ENCODE measurements at places on chromosomes 12 and 14.

DNA sequence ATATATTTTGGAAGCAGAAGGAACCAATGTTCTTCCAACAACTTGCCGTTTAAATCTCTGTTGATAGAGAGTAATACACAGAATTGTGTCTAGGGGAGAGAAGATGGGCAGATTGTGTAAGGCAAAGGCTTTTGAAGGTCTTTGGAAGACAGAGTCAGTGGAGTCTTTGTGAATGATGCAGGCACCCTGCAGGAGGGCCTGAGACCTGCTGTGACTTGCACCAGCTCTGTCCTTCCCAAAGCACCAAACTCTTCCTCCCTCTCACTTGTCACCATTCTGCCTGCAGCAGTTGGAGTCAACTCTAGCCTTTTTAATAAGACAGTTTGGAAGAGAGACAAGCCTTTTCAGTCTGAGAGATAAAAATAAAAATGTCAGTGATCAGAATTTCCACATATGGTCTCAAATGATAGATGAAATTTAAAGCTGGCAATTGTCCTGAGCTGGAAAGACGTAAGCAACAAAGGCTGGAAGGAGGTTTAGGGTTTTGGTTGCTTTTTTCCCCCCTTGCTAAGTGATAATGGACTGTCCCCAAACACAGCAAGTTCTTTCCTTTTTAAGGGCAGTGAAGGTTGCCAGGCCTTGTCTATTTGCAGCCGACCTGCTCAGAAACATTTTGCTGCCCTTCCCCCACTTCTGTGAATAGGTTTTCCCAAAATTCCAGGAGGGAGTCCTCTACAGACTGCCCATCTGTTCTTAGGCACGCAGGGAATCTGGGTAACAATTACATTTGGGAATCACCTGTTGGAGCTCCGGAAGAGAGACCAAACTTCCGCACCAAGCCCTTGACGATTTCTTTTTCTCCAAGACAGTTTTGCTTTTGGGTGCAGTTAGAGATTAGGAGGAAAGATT, 103.0 kb upstream of the NTF3 start:
- DNase-seq, result no peak

GRCh38 chr12:48351022-48351708, 446 bp upstream of the ZNF641 start:
- no peak for DNase-seq

DNA sequence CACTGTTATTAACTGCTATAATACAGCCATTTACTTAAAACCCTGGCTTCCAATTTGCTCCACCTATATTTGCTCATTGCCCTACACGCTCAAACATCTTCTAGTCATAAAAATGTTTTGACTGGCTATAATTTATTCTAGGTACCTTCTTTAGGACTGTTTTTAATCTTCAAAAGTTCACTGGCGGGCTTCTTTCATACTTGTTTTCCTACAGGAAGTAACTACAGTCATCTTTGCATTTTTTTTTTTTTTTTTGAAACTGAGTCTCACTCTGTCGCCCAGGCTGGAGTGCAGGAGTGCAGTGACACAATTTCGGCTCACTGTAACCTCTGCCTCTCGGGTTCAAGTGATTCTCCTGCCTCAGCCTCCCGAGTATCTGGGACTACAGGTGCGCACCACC, 32.5 kb downstream of the MPHOSPH9 start:
- no peak for DNase-seq

DNA sequence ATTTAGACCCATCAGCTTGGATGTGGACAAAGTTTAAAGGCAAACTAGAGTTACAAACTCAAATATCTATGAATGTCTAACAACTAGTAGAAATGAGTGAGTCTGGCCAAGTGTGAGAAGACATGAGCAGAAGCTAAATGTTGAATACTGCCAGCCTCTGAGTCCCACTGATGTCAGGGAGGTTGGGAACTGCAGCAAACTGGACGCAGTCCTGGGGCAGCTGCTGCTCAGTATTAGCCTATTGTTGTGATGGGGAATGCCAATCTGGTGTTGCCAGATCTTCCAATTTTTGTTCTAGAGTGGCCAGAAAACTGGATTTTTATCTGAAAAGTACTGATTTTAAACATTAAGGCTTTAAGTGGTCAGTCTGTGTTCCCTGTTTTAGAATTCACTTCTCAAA, 770.4 kb upstream of the STXBP6 start:
- DNase-seq, result no peak

DNA sequence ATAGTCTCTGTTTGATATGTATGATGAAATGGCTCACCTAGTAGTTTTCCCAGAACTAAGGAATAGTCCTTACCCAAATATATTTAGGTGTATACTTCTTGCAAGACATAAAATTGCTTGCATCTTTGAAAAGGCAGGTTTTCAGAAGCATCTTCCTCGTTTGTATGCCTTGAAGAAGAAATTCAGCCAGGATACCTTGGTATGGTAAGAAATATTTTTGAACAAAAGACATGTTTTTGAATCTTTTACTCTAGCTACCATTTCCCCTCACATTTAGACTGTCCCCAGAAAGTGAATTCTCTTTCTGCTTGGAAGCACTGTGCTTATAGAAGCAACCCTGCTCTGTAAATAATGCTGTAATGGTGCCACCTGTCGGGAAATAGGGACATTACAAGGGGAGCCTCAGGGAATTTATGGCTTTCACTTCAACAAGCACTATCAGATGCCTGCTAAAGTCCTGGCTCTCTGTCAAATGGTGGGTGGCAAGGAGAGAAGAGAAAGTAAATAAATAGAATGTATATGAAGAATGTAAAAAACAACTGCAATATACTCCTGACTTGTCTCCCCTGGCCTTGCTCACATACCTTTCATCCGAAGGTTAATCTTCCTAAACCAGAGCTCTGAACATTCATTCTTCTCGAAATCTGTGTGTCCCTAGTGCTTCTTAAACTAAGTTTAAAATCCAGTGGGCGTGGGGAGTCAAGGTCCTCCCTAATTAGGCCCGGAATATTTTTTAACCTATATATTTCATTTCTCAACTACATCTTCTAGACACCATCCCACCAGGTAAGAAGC, 6.1 kb downstream of the CCDC184 start:
- DNase-seq, result no peak

- DNase-seq, result no peak
These were observed 7.8 kb downstream of the IRAK3 start for GRCh38 chr12:66196806-66197205.

GRCh38 chr12:99810718-99811593, 163.4 kb downstream of the GARIN6 start:
- no peak for DNase-seq

DNA sequence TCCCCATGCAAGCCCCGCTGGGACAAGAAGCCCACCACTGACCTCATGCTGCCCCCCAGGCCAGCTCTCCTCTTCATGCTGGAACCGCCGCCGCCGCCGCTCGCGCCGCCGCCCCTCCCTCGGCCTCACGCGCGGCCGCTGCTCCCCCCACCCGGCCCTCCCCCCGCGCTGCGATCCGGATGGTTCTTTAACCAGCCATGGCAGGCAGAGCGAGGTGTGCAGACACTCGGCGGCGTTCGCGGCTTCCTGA, at the start of gene DCAF5:
TSS of gene DCAF5 (minus strand) at position 218 of the 250 bp plus-strand sequence. CDS start at position 77, 141 bp downstream.
- no peak for DNase-seq

- no peak for DNase-seq
These were observed 15.3 kb downstream of the VPS37B start for GRCh38 chr12:122880668-122881067.

GRCh38 chr12:130339951-130340350, 2.3 kb downstream of the PIWIL1 start:
- no peak for DNase-seq

- DNase-seq, result no peak
These were observed 9.2 kb upstream of the RAD52 start for GRCh38 chr12:958588-959123.

- no peak for DNase-seq
These were observed 132.0 kb downstream of the EMP1 start for GRCh38 chr12:13328535-13328934.

GRCh38 chr14:100891051-100891450, 12.5 kb downstream of the RTL1 start:
- DNase-seq, result no peak

- DNase-seq, result no peak
These were observed 696.0 kb downstream of the C12orf50 start for GRCh38 chr12:87332987-87333726.

DNA sequence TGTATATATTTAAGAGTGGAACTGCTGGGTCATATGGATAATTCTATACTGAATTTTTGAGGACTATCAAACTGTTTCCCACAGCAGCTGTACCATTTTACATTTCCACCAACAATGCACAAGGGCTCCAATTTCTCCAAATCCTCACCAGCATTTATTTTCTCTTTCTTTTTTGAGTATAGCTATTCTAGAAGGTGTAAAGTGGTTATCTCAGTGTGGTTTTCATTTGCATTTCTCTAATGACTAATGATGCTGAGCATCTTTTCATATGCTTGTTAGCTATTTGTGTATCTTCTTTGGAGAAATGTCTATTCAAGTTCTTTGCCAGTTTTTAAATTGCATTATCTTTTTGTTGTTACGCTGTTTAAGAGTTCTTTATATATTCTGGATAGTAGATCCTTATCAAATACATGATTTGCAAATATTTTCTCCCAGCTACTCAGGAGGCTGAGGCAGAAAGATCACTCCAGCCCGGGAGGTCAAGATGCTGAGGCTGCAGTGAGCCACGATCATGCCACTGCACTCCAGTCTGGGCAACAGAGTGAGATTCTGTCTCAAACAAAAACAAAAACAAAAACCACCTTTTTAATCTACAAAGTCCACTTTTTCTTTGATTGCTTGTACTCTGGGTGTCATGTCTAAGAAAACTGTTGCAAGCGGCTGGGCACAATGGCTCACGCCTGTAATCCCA, 32.8 kb downstream of the GTF2A1 start:
- no peak for DNase-seq

DNA sequence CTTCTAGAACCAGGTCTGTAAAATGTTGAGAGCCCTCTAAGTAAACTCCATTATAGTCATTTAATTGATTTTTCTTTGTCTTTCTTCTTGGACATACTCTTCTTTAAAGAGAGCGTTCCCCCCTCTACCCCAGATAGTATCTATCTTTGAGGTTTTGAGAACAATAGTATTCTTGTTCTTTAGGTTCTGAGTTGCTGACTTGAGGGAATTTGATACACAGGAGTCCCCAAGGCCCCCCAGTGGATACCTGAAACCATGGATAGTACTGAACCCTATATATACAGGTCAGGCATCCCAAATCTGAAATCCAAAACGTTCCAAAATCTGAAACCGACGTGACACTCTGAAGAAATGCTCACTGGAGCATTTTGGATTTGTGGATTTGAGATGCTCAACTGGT, 65.5 kb downstream of the FUT8 start:
- DNase-seq, result no peak

DNA sequence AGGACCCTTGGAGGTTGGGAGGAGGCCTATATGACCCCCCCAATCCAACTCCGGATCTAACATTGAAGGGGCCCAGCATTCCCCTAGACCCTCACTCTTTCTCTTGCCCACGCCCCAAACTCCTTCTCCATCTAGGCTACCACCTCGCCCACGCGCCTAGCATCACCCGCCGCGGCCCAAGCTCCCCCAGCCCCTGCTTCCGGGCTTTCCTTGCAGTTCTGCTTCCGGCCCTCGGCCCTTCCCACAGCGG, 445 bp downstream of the CERS5 start:
- no peak for DNase-seq
